CD4-positive, CD25-positive, alpha-beta regulatory T cell (primary cell): ENCODE measurements at places on chromosomes 16 and 17. TPM values are rescaled to one million over a fixed set of nuclear protein-coding genes. Genes with fewer than 3 reads are reported as not detected.

GRCh38 chr17:63505341-63505740 lies 17.8 kb upstream of the KCNH6 start:
- DNase-seq, result no peak

Gene PLD6
- total RNA-seq, result 9.4 TPM

GRCh38 chr17:29848737-29849136 lies 81.3 kb downstream of the SSH2 start:
- no peak for DNase-seq

Gene EIF1
- 2,625 TPM for total RNA-seq

GRCh38 chr17:44965481-44966234 lies 2.4 kb downstream of the C1QL1 start:
- DNase-seq, result no peak

DNA sequence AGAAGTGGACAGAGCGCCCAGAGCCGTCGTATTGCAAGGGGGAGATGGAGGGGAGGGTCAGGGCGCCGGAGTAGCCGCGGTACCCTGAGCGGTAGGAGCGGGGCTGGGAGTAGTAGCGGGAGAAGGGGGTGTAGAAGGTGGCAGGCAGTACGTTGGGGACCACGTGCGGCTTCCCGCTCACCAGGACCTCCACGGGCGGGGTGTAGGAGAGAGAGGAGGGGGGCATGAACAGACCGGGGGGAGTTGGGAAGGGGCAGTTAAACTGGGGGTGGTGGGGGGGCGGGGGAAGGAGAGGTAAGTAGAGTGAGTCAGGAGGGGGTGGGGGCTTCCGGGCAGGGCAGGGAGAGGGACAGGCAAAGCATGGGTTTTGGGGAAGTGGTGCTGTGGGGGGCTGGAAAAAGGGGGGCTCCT lies 16.8 kb downstream of the ST6GALNAC2 start:
- no peak for DNase-seq

DNA sequence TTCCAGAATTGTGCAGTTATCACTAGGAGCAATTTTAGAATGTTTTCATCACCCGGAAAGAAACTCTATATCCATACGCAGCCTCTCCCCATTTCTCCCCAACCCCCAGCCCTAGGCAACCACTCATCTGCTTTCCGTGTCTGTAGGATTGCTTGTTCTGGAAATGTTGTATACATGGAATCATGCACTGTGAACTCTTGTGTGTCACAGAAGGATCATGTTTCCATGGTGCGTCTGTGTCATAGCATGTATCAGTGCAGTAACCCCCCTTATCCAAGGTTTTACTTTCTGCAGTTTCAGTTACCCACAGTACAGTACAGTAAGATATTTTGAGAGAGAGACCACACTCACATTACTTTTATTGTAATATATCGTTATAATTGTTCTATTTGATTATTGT lies 299.4 kb downstream of the CPPED1 start:
- no peak for DNase-seq

- peak; percentile 39 for DNase-seq
These were observed 13.0 kb downstream of the CDH13 start for GRCh38 chr16:82639666-82640336.

Gene MT1A
- total RNA-seq, result not detected

Gene CD300LG
- total RNA-seq, result not detected

DNA sequence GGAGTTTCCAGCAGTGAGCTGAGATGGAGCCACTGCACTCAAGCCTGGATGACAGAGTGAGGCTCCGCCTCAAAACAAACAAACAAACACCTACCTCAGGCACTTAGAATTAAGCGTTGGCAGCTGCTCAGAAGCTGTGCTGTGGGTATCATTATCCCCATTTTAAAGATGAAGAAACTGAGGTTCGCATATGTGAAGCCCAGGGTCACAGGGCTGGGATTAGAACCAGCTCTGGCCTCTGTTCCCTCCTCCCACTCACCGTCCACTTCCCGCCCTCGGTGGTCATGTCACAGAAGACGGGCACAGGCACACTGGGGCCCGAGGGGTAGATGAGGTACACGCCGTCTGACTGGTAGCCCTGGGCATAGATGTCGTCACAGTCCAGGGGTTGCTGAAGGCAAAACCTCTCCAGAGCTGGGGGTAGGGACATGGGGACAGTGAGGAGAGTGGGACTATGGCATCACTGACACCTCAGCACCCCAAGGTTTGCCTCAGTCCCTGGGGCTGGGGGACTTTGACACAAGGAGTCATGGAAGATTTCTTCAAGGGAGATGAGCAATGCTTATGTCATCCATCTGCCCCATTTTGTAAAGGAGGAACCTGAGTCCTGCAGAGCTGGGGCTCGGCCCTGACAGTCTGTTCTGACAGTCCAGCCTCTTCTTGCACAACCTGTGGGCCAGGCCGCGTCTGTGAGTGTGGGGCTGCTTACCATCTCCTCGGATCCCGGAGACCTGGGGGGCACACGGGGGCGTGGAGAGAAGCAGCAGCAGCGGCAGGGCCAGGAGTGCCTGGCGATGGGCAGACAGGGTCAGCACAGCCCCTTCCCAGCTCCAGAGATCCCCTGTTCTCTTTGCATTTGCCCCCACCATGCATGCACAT lies 700 bp downstream of the MFAP4 start:
- DNase-seq, result no peak

DNA sequence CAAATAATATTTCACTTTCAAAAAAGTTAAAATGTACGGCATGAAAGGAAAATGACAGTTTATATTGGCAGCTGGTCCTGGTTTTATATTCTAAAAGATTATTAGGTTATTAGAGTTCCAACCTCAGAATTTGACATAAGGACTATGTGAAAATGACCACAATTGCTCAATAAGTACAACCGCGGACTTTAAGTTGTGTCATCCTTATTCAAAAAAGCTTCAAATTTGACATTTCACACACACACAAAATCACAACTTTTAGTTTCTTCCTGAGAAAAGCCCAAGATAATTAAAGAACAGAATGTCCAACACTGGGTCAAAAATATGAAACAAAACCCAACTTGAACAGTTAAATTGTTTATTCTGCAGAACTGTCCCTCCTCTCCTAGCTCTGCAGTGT lies 133.2 kb upstream of the AXIN2 start:
- DNase-seq, result no peak
